Hematopoietic multipotent progenitor cell treated with erythropoietin and hydrocortisone succinate and interleukin-3 and kit ligand, for 15 days (in vitro differentiated cells): ENCODE measurements at places on chromosomes 6 and 20.

DNA sequence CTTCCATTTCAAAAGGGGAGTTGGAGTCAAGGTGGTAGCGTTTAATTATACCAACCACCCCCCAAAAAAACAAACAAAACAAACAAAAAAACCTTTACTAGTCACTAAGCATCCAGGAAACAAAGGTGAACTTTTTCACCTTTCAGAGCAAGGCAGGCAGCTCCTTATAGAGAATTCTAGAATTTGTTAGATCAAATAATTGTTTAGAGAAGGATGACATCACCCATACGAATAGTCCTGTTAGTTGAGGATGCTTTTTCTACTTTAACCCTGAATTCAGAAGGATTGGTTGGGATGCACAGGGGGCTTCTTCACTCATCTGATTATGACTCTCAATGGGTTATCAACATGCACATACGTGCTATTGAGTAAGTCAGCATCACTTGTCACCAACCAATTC lies 44.3 kb downstream of the GNAS start:
- DNase-seq: no peak

DNA sequence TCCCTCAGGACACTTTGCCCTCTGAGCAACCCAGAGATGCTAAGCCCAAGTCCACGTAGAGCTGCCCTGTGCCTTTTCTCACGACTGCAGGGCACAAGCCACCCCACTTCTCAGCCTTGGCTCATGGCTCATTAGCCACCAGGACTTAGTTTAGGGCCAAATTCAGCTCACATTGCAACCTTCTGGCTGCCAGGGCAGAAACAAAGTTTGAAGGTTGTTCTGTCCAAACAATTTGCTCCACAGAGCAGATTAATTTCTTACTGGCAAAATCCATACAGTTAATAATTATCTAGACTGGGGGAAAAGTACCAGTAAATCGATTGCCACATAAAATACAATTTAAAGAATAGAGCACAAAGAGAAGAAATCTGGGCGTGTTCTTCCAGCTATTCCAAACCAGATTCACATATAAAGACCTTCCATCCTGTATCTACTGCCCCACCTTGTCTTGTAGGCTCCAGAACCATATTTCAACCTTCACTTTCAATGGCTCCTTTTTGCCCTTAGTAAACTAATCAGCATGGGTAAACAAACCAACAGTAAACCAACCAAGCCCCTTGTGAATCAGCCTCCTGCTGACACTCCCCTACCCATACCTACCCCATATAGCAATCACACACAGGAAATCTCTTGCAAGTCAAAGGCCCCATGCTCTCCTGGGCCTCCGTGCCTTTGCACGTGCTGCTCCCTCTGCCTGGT lies 101.9 kb downstream of the QRSL1 start:
- DNase-seq: no peak

DNA sequence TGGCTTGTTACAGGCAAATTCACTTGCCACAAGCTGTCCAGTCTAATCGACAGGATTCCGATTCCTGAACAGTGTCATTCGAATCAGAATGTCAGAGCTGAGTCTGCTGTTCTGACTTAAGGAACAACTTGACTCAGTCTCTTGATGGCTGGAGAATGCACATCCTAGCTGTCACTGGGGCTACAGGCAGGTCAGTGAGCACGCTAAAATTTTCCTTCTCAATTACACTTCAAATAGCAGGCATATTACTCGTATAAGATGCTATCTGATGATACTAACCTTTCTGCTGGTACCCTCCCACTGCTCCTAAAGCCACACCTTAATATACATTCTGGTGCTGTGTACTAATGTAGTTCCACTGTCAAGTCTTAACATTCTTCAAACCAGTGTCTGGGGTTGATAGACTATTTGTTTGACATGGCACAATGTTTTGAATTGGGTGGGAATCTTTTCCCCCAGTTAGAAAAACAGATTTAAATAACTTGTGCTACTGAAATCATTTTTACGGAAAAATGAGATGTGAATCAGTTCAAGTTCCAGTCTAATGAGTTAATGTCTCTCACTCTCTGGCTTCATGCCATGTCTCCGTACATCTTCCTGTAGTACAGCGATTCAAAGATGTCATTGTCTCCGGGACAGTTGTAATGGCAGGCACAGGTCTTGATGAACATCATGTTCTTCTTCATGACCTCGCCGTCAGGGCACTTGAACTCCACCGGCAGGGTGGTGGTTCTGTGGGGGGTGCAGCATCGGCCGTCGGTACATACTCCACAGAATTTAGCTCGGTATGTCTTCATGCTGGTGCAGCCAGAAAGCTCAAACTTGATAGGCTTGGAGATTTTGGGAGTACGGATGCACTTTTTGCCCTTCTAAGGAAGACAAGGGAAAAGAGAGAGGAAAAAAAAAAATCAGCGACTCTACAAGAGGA lies 2.2 kb downstream of the CCN2 start:
- DNase-seq: no peak

GRCh38 chr6:131372535-131372934 lies 200.5 kb upstream of the ARG1 start:
- no peak for DNase-seq

- DNase-seq: no peak
Observed at GRCh38 chr20:53284256-53284655, 309.4 kb downstream of the ZNF217 start.

DNA sequence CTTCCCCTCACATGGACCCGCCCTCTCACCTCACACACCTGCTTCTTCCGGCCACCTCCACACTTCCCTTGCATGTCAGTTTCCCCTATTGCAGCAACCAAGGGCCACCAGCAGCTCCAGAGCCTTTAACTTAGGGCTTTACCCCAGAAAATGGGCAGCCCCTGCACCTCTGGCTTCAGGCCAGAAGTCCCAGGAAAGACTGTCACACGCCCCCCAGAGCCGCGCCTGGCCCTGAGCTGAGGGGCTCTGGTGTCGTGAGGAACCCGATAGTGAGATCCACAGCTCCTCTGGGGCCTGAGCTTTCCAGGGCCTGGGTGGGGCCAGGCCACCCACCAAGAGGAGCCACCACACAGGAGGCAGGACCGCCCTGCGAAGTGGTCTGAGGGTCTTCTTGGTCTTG lies 182.4 kb downstream of the DLL1 start:
- no peak for DNase-seq

DNA sequence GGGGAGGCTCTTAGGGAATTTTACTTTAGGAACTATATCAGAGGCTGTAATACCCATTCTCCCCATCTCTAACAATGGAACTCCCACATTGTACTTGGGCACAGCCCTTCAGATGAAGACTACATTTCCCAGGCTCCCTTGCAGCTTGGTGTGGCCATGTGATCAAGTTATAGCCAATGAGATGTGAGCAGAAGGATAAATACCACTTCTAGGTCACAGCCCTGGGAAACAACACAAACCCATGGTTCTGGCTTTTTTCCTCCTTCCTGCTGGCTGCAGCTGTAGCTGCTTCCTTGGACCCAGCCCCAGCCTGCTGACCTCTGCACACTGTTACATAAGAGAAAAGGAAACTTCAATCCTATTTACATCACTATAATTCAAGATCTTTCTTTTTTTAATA lies 445.9 kb upstream of the JARID2 start:
- DNase-seq: peak; percentile 49
